ENCODE measurements at places on chromosomes 1 and 21.

DNA sequence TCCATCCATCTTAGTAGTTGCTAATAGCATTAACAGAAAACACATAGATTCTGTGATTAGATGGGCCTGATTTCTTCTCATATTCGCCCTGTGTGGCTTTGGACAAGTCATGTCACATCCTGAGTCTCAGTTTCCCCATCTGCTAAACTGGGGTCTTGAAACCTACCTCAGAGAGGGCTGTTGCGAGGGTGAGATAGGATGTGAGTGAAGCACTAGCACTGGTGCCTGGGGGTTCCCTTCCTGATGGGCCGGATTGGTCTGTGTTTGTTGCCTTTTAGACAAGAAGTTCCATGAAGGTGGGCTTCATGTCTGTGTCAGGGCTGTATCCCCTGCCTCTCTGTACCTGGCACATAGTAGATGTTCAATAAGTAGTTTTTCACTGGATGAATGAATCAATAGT is 3.5 kb upstream of the MAN1C1 start:
- DNase-seq, result no peak

DNA sequence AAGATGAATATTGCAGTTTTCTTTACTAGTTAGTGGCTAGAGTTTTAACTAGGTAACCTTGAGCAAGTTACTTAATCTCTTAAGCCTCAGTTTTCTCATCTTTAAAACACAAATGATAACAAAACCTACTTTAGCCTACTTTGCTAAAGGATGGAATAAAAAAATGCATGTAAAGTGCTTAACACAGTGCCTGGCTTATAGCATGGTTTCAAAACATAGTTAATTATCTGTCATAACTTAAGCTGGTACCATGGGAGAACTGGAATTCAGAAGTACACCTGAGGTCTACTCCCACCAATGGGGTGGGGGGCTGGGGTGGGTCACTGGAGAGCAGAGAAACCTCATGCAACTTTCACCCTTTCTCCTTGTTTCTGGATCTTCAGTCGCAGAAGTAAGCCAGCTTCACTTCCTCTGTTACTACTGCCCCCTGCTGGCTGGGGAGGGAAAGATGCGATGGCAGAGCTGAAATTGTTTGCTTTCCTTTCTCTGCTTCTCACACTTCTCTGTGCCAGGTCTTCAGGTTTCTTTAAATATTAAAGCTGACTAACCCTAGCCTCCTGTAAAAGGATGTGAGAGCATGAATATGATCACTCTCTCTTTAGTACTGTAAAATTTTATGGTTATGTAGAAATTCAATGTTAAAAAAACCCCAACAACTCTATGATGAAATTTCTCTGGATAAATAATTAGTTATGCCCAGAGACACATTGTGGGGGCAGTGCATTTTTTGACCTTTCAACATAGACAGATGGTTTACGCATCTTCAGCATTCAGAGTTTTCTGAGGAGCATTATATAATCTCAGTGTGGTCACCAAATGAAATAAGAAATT is 324.2 kb downstream of the HLX start:
- peak; percentile 16 for DNase-seq

DNA sequence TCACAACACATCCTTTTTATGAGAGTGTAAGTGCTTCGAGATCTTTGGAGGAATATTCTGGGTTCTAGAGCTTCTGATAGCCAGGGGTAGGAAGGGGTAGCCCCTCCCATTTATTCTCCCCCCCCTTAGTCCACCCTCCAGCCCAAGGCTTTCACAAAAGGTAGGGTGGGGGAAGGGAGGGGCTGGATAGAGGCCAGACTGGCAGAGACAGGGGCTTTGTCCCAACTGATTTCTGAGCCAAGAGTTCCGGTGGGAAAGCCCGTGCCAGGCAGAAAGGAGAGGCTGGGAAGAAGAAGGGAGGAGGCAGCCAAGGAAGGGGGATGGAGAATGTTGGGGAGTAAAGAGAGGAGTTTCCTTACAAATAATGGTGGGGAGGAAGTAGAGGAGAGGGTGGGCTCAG is 3.1 kb downstream of the BCAN start:
- DNase-seq, result no peak

DNA sequence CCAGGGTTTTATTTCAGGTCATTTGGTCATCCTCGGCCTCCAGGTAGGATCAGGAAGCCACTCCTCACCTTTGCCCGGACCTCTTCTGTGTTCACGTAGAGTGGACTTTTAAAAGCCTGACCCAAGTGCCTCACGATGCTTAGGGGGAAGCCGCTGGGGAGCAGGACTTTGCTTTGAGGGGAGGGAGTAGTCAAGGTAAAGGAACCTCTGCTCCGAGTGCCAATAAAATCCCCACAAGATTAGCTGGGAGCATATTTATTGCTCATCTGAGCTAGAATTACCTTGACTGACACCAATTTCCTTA is 603 bp upstream of the DHRS3 start:
- DNase-seq, result no peak

DNA sequence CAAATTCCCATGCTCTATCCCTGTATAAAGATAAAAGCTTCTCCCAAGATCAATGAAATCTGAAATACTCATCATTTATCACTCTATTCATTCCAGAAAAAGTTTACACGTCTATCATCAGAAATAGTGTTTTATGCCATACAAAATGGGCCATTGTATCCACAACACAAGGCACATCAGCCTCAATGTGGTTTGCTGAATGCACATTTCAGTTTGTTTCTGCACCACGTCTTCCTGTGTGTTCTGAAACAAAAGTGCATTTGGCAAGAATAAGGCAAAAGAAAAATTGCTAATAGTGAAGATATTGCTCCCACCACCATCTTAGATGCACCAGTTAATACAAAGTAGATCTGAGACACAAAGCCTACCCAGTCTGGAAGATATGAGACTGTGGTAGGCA is 89.6 kb upstream of the ETS2 start:
- no peak for DNase-seq

GRCh38 chr1:20028726-20029125 is 41.3 kb upstream of the PLA2G5 start:
- no peak for DNase-seq

GRCh38 chr1:42845866-42846256 is 552 bp upstream of the ZNF691 start:
- no peak for DNase-seq

GRCh38 chr1:91876781-91877573 is 9.0 kb downstream of the TGFBR3 start:
- no peak for DNase-seq

DNA sequence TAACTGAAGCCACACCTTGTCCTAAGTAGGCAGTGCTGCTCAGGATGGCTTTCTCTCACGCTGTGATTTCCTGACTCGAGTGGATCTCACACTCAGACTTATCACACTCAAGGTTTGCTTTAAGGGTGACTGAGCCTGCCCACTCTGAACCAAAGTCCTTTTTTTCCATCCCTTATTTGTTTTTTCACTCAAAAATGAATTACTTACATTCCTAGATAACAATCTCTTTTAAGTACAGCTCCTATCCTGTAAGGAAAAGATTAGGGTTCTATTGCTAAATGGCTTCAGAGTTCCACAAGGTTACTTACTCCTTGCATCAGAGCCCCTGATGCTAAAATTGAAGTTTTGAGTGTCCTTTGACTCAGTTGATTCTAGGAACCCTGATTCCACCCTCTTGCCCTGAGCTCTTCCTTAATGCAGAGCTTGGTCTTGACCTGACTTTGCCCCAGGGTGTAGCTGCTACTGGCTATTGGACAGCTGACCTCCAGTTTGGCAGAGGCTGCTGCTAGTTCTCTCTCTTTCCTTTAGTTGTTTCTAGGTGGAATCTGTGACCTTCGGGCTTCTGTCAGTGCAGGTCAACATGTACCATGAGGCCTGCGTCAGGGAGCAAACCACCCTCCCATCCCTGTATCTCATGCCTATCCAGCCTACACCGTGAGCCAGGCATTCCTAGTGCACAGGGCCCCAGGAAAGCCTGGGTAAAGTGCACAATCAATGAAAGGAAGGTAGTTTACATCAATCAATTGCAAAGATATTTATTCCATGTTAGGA is 80.1 kb upstream of the CD55 start:
- no peak for DNase-seq

DNA sequence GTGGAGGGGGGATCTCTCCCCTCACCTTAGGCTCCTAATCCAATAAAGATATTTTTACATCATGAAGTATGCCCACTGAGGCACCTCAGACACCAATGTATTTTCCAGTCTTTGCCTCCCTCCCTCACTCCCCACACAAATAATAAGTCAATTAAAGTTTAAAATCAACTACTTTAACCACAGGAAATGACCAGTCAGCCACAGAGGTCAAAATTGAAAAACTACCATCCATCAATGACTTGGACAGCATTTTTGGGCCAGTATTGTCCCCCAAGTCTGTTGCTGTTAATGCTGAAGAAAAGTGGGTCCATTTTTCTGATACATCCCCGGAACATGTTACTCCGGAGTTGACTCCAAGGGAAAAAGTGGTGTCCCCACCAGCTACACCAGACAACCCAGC is 70.6 kb upstream of the DYNLT5 start:
- DNase-seq, result no peak

GRCh38 chr1:171844381-171844780 is 3.1 kb downstream of the DNM3 start:
- no peak for DNase-seq

- DNase-seq, result no peak
Observed at GRCh38 chr1:2126331-2127186, 68.0 kb downstream of the FAAP20 start.

GRCh38 chr21:42975886-42976608 is 1.7 kb downstream of the PKNOX1 start:
- DNase-seq, result no peak

GRCh38 chr1:151237678-151238466 is 16.7 kb upstream of the PSMD4 start:
- no peak for DNase-seq

GRCh38 chr1:171801487-171801891 is 20.0 kb downstream of the METTL13 start:
- no peak for DNase-seq

GRCh38 chr1:63557365-63557987 is 34.2 kb downstream of the EFCAB7 start:
- no peak for DNase-seq

DNA sequence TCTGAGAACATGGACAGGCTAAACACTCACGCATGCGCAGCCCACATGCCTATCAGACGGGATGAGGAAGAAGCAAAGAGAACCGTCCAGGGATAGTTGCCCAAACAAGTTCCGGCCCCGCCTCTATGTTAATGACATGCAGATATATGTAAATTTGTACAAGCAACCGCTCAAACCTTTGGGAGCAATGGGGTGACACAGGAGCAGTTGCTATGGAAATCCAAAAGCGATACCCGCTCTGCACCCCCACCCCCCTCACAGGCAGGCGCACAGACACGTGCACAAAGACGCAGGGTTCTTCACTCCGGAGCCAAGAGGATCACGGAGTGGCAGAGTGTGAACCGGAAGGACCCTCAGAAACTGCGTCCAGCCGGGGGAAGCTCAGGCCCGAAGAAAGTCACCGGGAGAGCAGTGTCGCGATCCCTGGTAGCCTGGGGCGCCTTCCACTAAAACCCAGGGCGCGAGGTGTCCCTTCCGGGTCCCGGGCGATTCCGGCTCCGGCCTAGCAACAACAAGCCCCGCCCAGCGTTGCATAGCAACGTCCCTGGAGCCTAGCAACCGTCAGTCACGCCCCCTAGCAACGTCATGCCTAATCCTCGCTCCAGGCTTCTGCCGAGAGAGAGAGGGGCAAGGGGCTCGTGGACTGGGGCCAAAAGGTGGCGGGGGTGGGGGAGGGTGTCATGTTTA is 24.1 kb upstream of the ADGRB2 start:
- peak; percentile 52 for DNase-seq

- no peak for DNase-seq
Observed at GRCh38 chr1:187871177-187871845, 1042.6 kb downstream of the PLA2G4A start.

DNA sequence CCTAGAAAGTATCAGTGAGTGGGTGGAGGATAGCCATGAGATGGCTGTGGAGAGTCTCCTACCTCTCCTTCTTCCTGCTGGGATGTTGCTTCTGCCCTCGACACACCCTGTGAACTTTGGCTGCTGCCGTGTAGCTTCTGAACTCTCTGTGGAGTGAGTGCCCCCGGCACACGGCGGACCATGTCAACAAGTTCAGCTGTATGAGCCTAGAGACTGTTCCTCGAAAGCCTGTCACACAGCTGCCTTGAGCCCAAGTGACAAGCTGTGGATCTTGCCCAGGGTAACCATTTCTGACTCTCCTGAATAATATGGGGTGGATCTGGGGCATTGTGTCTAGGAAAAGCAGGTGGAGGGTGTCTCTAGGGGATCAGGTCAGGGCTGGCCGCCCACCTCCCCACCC is 143.2 kb downstream of the NOS1AP start:
- DNase-seq, result no peak

DNA sequence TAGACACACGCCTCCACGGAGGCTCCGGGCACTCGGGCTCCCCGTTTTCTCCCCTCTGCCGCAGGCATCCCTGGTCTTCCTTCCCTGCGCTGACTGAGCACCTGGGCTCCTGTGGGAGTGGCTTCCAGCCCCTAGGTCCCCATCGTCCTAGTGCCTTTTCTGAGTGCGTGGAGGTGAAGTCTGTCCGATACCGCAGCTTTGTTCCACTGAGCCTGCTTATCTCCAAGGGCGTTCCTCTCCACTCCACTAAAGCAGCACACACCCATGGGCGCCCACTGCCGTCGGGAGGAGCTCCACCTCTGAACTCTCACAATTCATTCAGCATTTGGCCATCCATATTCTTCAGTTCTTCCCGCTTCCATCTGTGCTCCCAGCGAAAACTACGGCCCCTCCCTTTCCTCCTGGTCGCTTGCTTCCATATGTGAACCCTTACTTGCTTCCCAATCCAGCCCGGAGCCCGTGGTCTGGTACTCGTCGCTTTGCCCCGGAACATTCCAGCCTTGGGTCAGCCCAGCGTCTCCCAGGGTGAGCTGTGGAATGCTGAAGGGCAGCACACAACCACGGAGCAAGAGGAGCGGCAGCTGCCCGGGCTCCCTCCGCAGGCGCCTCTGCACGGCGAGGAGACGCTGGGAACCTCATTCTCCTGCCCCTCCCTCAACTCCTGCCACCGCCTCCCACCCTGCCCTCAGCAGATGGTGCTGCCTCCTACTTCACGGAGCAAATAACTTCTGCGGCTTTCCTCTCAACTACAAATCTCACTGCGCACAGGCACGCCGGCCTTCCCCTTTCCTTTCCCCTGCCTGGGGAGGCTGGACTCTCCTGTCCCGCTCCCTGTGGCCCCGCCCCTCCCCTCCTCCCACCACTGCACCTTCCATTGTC is 27.5 kb downstream of the ATP8B2 start:
- no peak for DNase-seq

DNA sequence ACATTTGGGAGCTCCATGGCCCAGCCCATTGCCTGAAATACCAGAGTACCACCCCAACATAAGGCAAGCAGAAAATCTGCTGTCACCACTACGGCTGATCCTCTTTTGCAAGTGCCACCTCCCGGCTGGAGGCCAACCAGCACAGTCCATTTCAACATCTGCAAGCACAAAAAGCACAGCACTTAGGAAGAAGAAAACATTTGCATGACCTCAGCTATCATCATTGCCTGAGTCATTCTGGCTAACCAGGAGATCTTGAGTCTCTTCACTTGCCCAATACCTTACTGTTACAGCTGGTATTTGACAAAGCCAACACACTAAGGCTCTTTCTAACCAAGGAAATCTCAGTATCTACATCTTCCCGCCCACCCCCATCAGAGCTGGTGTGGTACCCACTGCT is 55.9 kb downstream of the NEK7 start:
- no peak for DNase-seq
